ENCODE measurements at places on chromosomes 6 and 20.

GRCh38 chr6:3648724-3649123 lies 102.8 kb downstream of the PXDC1 start:
- no peak for DNase-seq

DNA sequence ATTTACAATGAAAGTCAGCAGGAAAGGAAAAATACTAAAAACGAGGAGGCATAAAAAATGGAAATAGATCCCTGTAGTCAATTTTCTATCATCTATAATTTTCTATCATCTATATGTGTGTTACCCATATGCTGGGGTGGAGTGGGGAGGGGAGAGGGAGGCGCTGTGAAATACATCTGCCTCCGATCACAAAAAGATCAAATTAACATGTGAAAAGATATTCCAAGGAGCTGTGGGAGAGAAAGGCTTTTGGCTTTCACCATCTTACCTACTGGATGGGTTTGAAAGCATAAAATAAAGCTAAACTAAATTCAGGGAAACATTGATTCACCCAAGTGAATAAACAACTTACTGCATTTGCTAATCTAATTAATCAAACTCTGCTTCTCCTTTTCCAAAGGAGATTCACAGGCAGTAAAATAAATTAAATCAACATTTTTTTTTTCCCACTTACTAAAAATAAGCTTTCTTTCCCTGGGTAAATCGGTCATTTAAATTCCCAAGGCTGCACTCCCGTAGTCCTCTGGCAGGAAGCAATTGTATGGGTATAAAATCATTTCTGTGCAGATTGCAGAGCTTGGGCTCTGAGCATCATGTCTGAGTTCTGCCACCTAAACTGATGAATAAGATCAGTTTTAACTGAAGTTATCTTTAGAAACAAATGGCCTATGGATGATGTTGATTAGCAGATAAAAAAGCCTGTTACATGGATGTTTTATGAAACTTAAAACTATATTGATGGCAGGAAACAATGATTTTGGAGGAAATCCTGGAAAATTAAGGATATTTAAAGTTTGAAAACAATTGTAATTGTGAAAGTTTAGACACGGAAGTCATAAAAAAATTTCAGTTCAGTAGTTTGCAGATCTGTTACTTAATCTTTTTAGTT lies 147.9 kb downstream of the SOX4 start:
- no peak for DNase-seq

- DNase-seq: no peak
These were observed 70.5 kb downstream of the CDS2 start for GRCh38 chr20:5197270-5197827.

DNA sequence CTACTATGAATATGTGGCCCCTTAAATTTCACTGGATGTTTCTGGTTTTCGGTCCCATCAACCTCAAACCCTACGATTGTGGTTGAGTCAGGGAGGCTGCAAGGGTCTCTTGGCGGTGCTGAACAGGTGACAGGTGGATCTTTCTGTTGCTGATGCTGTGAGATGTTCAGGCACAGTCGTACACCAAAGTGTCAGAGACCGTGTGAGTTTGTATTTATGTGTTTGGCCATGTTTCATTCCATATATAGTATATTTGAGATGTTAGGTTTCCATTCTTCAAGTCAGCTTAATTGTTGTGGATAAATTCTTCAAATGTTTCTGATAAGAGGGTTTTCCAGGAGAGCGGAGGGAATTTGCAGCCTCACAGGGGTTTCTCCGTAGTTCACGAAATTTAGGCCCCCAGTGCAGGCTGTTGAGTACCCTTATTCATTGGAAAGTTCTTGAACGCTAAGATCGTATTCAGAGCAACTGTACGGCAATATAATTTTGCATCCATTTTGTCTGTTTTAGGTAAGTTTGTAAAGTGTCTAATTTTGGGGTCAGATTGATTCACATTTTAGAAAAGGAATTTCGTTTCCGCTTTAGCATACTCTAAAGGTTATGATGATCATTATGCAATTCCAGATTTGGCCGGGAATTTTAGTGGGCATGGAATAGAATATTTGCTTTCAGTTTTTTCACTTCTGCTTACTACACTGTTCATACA lies 1.2 kb downstream of the TAB2 start:
- no peak for DNase-seq

DNA sequence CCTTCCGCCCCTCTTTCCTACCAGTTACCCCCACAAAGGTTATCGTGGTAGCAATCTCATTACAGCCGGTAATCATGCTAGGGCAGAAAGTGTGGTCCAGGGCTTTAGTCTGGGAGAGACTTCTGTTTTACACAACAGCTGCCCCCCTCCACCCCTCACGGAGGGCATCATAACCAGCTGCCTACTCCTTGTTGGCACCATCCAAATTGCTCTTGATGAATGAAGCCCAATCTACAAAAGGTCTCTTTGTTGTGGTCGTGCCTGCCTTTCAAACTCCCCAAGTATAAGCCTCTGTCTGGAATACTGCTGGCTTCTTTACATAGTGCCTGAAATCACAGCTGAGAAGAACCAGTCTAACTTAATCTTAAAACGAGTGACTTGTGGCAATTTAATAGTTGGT lies 157.9 kb downstream of the INSM1 start:
- no peak for DNase-seq

DNA sequence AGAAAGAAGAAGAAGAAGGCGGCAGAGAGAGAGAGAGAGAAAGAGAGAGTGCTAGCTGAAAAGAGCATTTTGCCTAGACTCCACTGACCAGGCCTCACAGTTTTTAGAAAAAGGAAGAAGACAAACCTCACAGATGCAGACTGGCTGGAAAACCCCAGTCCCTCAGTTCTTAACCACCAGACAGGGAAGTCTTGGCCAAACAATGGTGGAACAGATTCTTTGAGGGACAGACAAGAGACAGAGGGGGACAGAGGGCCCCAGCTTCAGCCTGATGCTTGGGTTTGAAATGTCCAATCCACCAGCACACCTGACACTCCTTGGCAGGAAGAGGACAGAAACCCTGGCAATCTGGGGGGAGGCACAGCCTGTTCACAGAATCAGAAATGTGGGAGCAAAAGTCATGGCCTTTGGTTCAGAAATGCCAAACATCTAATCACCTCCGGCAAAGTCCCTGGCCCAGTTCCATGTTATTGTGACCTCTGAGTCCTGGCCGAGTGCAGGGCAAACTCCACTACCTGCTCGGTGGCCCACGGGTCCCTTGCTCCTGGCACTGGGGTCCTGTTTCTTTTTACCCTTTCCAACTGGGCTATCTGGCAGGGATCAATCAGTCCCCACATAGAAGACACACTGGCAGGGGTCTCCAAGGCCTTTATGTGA lies 235.2 kb downstream of the LY86 start:
- DNase-seq: no peak

GRCh38 chr20:61306937-61307475 lies 54.9 kb downstream of the CDH4 start:
- no peak for DNase-seq

- DNase-seq: no peak
These were observed 22.5 kb downstream of the SERPINB1 start for GRCh38 chr6:2819115-2819514.

DNA sequence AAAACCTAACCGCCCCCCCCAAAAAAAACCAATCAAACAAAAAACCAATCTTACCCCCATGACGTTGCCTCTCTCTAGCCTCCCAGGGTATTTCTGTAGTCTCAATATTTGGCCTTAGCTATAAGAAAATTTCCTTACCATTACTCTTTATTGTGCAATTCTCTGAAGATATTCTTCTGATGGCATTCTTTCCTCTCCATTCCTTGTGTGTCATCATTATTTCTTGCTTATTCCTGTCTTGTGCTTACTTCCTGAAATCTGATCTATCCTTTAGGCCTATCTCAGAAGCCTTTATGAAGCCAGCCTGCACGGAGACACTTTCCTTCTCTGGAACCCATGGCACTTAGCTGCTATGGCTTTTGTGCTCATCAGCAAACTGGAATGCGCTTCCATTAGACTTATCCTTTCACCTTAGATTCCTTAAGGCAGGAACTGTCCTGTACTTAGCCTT lies 65.9 kb upstream of the DDR1 start:
- no peak for DNase-seq

DNA sequence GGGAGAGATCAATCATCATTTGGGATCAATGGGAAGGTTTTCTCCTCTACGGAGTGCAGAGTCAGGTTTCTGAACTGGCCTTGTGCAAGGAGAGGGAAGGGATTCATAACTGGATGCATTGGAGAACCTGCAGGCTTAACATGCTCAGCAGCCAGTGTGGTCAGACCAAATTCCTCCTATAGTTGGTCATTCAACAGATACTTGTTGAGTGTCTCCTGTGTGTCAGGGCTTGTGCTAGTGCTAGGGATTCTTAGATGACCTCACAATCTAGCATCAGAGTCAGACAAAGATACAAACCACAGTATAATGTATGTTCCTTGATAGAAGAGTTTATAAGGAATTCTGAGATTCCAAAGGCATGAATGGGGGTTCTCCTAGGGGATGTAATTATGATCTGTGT lies 23.9 kb downstream of the RALY start:
- no peak for DNase-seq

- no peak for DNase-seq
These were observed 16.5 kb upstream of the CNKSR3 start for GRCh38 chr6:154526996-154527395.

- DNase-seq: no peak
These were observed 42.6 kb upstream of the TGM2 start for GRCh38 chr20:38207621-38208020.

Measured in stimulated activated CD8-positive, alpha-beta memory T cell treated with anti-CD3 and anti-CD28 coated beads, Interleukin-2, amount 100 ng/mL, for 1 hour (primary cell).